ENCODE measurements at places on chromosomes 3 and 15.

- no peak for DNase-seq
Observed at GRCh38 chr15:77507911-77508310, 87.2 kb downstream of the HMG20A start.

GRCh38 chr15:68326711-68327354, 49.3 kb downstream of the FEM1B start:
- DNase-seq = no peak

- no peak for DNase-seq
Observed at GRCh38 chr15:94584833-94585244, 353.5 kb downstream of the MCTP2 start.

DNA sequence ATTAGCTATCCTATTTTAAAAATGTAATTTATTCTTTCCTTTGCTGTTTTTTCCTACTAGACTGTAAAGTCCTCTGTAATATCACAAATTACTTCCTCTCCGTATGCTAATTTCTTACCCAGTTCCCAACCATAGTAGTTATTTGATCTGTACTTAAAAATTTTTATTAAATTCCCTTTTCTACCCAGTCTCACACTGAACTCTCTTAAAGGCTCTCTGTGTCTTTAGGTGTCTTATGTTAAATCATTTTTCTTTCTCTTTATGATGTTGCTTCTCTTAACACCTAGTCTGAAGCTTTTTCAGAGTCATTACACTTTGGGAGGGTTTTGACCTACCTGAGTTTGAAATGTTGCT, 378.6 kb downstream of the NSUN3 start:
- DNase-seq = no peak

DNA sequence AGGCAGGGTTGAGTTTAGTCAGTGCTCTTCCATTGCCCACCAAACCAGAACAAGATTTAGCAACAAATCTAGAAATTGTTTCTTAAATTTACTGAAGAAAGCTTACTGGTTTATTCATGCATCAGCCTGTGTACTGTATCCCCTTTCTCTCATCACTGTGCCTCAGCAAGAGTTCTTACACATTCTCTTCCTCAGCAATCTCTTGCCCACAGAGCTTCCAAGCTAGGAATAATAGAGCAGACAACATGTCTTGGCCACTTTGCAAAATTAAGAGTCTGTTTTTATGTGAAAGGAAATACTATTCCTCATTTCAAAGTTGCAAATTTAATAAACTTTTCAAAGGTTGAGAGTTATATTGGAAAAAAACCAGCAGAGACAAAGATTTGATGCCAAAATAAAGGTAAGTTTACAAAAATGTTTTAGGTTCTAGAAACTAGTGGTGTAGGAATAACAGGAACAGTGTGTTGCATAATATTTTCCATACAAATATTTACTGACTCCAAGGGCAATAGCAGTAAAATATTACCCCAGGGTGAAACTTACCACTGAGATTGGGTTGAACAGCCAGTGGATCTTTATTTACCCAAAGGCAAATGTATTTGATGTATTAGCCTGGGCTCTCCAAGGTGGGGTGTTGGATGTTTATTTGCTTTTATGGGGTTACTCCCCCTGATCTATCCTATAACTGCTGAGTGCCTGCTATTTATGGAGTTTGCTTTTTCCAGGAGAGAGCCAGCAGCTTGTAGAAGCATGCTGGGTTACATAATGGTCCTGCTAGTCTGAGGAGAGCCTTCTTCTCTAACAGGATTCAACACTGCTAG, 276.7 kb downstream of the ADAMTSL3 start:
- no peak for DNase-seq

DNA sequence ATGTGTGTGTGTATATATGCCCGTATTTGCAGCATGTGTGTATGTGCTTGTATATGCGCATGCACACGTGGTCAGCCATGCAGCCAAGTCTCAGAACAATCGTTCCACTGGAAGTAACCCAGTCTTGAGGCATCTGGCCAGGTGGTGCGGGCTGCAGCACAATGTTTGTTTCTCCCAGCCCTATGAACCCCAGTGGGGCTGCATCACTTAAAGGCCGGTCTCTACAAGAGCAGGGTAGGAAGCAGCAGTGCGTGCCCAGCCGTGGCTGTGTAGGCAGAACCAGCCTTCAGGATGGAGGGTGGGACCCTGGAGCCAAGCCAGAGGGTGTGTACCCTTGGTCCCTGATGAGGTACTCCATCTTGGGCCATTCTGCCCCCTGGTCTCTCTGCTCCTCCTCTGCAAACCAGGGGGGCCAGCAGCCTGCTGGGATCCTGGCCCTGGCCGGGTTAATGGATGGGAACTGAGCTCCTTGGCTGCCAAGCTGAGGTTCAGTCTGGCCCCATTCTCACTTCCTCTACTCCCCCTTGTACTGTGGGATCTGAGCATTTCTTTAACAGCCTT, 11.8 kb downstream of the KLF13 start:
- DNase-seq = no peak

DNA sequence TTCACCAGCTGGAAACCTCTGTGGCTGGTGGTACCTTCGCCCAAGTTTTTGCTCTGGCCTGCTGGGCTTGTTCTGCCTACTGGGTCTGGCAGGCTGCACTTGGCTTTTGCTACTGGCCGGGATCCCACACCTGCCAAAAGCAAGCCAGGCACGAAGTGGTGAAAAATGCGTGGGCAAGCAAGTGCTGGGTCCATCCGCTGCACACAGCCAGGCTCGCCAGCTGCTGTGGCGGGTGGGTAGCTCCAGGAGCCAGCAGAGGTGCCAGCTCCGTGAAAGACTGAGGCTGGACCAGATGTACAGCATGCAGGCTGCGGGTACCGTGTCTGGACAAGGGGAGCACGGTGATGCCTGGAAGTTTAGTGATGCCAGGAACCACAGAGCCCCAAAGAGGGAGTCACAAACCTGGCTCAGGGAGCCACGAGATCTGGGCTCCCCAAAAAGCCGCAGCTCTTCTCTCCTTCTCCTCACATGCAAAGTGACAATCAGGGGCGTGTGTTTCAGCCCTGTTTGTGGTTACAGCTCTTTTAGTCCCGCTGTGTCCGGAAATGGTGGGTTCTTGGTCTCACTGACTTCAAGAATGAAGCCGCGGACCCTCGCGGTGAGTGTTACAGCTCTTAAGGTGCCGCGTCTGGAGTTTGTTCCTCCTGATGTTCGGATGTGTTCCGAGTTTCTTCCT, 1455.6 kb upstream of the GBE1 start:
- no peak for DNase-seq
